ENCODE measurements at places on chromosomes 16 and 17. TPM values are rescaled to one million over a fixed set of nuclear protein-coding genes. Genes with fewer than 3 reads are reported as not detected.

SLC5A2 gene
- total RNA-seq: 0.24 TPM

DNA sequence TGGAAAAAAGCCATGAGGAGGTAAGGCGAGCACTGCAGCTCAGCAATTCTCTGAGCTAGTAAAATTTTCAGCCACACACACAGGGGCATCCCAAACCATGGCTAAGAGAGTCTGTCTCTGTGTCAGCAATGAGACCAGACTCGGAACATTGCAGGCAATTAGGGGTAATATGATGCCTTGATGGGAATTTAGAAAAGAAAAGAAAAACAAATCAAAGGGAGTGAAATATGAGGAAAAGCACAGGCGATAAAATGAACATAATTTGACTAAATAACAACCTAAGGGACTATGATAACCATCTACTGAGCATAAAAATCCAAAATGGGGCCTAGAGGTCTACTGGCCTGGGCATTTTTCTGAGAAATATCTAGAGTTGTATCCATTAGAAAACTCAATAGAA is 546.0 kb upstream of the PSMD7 start:
- H3K27ac ChIP-seq: no peak overlapping the region
- no peak for DNase-seq
- H3K27me3 ChIP-seq: no peaks in the 10 kb centered on the region
- peaks cover 1% of the 10 kb centered on the region for H3K4me1 ChIP-seq

GRCh38 chr16:10964039-10964890 is 19.9 kb downstream of the CLEC16A start:
- DNase-seq: peak; percentile 96
- H3K27me3 ChIP-seq: no peaks in the 10 kb centered on the region
- no peaks in the 10 kb centered on the region for H3K4me1 ChIP-seq
- H3K36me3 ChIP-seq: no peaks in the 10 kb centered on the region
- no peak overlapping the region for H3K4me3 ChIP-seq
- H3K27ac ChIP-seq: no peak overlapping the region

CDRT15 gene
- total RNA-seq: not detected
